ENCODE measurements at places on chromosomes 1 and 21. TPM values are rescaled to one million over a fixed set of nuclear protein-coding genes. Genes with fewer than 3 reads are reported as not detected.

The TOMM20 gene
- total RNA-seq, result 102 TPM

DNA sequence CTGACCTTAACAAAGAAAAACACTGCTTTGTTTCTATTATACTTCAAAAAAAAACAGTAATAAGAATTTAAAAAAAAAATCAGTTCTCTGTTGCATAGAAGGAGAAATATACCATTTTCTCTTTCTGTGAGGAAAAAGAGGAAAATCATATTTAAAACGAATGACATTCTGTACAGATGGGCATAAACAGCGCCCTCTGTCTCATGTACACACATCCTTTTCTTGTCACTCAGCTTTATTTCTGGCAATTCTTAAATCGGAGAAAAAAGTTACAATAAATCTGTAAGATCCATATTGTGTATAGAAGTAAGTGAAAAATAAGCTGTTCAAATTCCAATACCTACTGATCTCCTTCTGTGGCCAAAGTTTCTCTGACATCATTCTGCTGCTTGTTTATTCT, 245.4 kb downstream of the SMYD3 start:
- no peak for DNase-seq

GRCh38 chr1:159750621-159751020, 30.1 kb upstream of the DUSP23 start:
- no peak for DNase-seq

DNA sequence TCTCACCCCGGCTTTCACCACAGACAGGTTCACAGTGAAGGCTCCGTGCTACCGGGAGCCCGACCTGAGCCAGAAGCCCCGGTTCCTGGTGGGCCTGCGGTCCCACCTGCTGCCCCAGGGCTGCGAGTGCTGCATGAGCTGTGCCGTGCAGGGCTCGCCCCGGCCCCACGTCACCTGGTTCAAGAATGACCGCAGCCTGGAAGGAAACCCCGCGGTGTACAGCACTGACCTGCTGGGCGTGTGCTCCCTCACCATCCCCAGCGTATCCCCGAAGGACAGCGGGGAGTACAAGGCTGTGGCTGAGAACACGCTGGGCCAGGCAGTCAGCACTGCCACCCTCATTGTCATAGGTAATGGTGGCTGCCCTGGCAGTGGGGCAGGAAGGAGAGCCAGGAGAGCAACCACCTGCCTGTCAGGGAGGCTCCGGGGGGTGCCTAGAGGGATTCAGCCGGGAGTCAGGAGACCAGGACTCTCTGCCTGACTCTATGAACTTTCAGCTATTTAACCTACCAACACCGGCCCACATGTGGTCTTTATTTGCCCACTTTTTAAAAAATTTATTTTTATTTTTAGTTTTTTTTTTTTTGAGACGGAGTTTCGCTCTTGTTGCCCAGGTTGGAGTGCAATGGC, 36.4 kb downstream of the IGFN1 start:
- no peak for DNase-seq

The TMEM9 gene
- 65.3 TPM for total RNA-seq
